Urothelium cell line (cell line): ENCODE measurements at places on chromosomes 16 and 17.

- no peak for DNase-seq
These were observed 113.4 kb upstream of the ELAC2 start for GRCh38 chr17:13131225-13131624.

- no peak for DNase-seq
These were observed 11.6 kb upstream of the GRB2 start for GRCh38 chr17:75417054-75417580.

- DNase-seq: no peak
These were observed 2.9 kb upstream of the CLDN9 start for GRCh38 chr16:3009568-3010390.

DNA sequence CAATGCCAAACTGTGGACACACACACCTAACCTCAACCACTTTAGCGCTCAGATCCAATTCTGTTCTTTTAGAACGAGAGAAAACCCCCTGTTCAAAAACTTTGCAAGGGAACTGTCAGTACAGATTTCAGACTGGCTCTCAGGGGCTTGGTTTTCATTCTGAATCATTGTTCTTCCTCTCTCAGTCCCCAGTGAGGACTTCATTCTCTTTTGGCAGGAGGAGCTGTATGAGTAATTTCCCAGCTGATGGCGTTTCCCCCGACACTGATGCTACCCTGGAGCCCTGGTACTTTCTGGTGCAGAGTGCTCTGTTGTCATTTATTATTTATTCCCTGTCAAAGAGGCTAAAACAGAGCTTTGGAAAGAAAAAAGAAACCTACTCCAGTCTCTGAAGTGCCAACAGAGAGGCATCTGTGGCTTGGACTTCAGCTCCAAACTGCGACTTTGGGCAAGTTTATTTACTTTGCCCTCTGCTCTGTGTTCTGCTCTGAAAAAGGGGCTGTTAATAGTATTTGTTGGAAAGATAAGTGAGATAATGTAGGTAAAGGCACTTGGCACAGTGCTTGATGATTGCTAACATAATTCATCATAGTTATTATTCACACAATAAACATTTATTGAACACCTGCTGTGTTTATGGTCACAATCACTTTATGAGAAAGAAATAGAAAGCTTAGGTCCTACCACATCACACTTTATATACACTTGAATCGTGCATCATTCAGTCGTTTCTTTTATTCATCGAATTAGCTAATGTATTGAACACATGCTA is 28.3 kb downstream of the ETV4 start:
- DNase-seq: no peak

DNA sequence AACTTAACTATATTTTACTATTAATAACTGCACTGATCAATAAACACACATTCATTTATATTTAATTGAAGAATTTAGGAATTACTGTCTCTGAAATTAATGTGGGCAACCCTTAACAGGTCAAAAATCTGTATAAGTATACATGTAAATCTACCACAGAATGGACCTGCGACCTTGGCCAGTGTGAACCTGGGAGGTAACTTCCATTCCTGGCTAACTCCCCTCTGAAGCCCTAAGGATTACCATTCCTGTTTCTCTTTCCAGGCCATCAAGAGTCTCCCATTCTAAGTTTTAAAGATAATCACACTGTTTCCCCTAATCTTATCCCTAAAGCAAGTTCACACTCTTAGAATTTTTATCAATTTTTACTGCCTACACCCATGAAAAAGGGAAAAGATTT is 58.1 kb downstream of the SMURF2 start:
- DNase-seq: no peak

- no peak for DNase-seq
These were observed 71.1 kb upstream of the MTMR4 start for GRCh38 chr17:58585554-58585953.
